IPS DF 19.7 (cell line): ENCODE measurements at places on chromosomes 1 and 21.

GRCh38 chr1:167564612-167565270 lies 11.2 kb upstream of the CREG1 start:
- DNase-seq, result no peak

GRCh38 chr1:36849956-36850355 lies 184.4 kb downstream of the GRIK3 start:
- no peak for DNase-seq

GRCh38 chr1:208103597-208104513 lies 140.3 kb downstream of the PLXNA2 start:
- no peak for DNase-seq

GRCh38 chr1:161733526-161733925 lies 12.2 kb downstream of the FCRLB start:
- no peak for DNase-seq

GRCh38 chr1:54571803-54572541 lies 23.9 kb downstream of the ACOT11 start:
- no peak for DNase-seq

GRCh38 chr1:199161766-199162303 lies 523.0 kb downstream of the PTPRC start:
- DNase-seq, result no peak

GRCh38 chr21:45069711-45070110 lies 4.7 kb upstream of the ADARB1 start:
- DNase-seq, result no peak

- DNase-seq, result no peak
Measured at GRCh38 chr1:162145280-162145965, 75.9 kb downstream of the NOS1AP start.
